ENCODE measurements at places on chromosomes 11 and 22. TPM values are rescaled to one million over a fixed set of nuclear protein-coding genes. Genes with fewer than 3 reads are reported as not detected.

The TMEM121B gene
- 10.0 TPM for total RNA-seq

The BLID gene
- total RNA-seq, result 3.6 TPM

The TBX1 gene
- 0.62 TPM for total RNA-seq

The OR5T2 gene
- total RNA-seq, result not detected

The EMID1 gene
- 31.8 TPM for total RNA-seq

The C1QTNF5 gene
- 4.2 TPM for total RNA-seq

The TAF10 gene
- total RNA-seq, result 15.3 TPM

The GRAMD1B gene
- total RNA-seq, result 59.9 TPM

The MMP27 gene
- total RNA-seq, result not detected

The CENATAC gene
- total RNA-seq, result 31.0 TPM

- no peak for DNase-seq
These were observed 660.8 kb downstream of the TBC1D22A start for GRCh38 chr22:47423266-47423665.

- no peak for DNase-seq
These were observed 1.2 kb upstream of the IGLL1 start for GRCh38 chr22:23581260-23581650.

- no peak for DNase-seq
These were observed 4.4 kb downstream of the TMEM121B start for GRCh38 chr22:17116572-17117330.

DNA sequence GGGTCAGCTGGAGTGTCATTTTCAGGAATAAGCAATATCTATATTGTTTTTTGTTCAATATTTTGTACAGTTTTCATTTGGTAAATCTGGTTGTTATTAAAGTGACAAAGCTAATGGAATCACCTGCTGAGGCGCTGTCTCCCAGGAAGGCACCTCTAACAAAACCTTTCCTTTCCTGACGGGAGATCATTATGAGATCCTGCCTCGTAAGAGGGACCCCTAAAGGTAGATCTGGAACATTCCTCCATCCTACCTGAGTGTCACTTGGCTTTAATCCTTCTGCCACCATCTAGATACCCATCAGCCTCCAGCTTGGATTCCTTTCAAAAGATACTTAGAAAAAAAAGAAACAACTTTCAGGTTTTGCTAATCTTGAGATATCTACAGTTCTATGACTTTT lies 157.7 kb downstream of the FAT3 start:
- no peak for DNase-seq

- DNase-seq, result no peak
These were observed 21.2 kb downstream of the RSF1 start for GRCh38 chr11:77799338-77799737.

- DNase-seq, result no peak
These were observed 272.7 kb upstream of the CADM1 start for GRCh38 chr11:115776916-115777315.

- no peak for DNase-seq
These were observed 987 bp upstream of the GRIK4 start for GRCh38 chr11:120510406-120511115.

DNA sequence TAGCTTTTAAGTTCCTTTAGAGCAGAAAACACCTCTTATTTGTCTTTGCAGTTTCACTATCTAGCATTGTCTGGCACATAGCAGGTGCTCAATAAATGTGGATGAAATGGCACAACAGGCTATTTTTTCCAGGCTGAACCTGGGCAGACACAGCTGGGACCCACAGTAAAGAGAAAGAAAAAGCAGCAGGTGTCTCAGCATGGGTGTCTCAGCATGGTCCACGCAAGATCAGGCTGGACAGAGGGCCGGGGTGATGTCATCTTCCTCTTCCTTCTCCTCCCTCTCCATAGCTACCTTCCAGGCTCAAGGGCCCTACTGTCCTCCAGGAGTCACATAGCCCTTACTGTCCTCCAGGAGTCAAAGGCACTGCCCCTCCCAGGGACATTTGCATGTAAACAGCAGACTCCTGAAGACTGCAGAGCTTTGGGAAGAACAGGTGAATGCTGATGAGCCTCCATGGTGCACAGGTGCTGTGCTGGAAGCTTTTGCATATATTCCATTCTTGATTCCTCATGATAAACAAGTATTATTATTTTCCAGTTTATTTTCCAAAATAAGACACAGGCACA lies 65.2 kb downstream of the DSCAML1 start:
- no peak for DNase-seq

- no peak for DNase-seq
These were observed 53.6 kb downstream of the DDX10 start for GRCh38 chr11:108718466-108718865.

DNA sequence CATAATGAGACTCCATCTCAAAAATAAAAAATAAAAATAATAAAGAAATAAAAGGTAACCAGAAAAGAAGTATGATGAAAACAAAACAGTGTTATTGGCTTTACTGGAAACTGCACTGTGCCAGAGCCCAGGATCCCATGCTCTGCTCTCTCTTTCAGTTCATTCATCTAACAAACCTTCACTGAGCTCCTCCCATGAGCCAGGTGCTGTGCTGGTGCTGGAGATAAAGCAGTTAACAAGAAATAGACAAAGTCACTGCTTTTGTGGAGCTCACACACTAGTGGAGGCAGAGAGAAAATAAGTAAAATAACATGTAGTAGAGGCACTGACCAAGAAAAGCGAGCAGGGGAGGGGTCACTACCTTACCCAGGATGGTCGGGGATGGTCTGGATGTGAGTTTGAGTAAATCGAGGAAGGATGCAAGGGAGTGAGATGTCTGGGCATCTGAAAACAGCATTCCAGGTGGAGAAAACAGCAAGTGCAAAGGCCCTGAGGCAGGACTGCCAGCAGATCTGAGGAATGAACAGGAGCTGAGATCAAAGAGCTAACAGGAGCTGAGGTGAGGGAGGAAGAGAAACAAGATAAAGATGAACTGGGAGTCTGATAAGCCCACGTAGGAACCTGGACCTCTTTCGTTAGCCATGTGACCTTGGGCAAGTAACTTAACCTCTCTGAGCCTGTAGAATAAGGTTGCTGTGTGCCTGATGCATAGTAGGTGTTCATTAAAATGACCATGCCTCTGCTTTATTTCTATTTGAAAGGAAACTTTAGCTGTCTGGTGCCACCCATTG lies 31.3 kb upstream of the CD82 start:
- DNase-seq, result no peak

DNA sequence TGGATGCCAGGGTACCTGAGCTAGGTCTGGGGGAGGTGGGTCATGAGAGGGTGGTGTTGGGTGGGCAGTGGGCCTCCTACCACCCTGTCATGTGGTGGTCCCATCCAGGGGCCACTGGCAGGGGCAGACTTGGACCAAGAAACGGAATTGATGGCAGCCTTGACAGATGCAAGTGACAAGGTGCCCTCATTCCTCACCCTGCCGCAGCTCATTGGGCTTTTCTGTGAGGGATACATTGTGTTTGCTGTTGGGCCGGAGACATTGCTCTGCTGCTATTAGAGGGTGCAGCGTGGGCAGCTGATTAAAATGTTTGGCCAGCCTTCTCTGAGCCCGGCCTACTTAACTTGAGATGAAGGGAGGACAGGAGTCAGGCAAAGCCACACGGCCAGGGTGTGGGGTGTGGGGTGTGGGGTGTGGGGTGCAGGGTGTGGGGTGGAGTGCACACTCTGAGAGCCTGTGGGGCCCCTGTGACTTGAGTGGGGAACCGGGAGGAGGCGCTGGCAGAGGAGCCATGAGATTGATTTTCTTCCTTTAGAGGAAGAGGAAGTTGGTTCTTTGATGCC lies 351.5 kb downstream of the TBC1D22A start:
- no peak for DNase-seq

GRCh38 chr22:20783844-20784723 lies 10.2 kb downstream of the SERPIND1 start:
- DNase-seq, result no peak

DNA sequence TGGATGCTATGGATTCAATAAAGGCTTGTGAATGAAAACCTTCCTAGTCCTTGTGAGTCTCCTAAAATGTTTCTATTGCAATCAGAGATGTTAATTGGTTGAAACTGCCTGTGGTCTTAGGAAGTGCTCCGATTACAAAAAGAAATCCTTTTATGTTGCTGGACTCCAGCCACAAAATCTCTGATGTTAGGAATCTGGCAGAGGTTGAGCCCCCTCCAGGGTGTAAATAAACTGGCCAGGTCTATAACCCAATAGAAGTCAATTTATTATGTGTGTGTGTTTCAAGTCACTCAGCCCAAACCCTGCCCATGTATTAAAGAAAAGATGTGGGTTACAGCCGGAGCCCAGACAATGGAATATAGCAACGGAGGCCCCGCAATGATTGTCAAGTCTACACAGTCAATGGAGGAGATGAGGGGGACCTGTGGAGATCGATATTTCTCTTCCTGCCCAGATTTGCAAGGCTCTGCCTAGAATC lies 218.1 kb upstream of the SORL1-AS1 start:
- DNase-seq, result no peak

DNA sequence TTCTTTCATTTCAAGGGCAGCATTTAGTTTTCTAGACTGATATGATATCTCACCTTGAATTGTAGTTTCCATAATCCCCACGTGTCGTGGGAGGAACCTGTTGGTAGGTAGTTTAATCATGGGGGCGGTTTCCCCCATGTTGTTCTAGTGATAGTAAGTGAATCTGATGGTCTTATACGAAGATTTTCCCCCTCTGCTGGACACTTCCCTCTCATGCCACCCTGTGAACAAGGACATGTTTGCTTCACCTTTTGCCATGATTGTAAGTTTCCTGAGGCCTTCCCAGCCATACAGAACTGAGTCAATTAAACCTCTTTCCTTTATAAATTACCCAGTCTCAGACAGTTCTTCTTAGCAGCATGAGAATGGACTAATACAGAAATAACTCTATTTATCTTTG lies 851.1 kb upstream of the FAT3 start:
- no peak for DNase-seq

DNA sequence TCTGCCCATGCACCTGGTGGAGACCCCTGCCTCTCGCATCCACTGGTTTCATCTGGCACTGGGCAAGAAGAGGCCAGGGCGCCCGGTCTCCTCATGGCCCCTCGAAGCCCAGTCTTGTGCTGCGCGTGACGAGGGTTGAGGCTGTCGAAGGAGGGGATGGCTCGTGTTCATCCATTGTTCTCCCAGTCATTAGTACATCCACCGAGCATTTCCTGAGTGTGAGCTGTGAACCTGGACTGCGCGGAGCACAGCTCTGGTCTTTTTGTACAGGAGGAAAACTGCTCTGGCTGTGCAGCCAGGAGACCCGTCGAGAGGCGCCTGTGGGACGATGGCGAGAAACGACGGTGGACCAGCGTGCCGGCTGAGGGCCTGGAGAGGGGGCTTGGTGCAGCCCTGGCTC lies 6.8 kb downstream of the CACNA1I start:
- DNase-seq, result no peak

GRCh38 chr22:35098921-35099320 lies 33.0 kb downstream of the ISX start:
- no peak for DNase-seq

- no peak for DNase-seq
These were observed 7.9 kb upstream of the SOX6 start for GRCh38 chr11:16364254-16364653.

DNA sequence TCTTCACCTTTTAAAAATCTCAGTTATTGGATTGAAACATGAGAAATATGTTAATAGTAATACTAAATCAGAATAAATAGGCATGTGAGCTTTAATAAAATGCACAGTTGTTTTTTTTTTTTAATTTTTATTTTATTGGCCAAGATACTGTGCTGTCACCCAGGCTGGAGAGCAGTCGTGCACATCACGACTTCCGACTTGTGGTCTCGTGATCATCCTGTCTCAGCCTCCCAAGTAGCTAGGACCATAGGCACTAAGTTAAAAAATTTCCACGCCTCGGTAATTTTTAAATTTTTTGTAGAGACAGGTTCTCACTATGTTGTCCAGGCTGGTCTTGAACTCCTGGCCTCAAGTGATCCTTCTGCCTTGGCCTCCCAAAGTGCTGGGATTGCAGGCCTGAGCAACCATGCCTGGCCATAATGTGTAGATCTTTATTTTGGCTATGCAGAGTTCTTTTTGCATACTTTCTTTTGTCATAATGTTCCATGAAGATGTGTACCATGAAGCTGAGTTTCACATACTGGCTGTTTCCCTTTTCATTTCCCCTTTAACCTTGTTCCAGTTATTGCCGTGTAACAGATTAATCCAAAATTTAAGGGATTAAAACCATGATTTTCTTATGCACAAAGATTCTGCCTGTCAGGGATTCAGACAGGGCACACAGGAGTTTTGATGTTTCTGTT lies 16.0 kb downstream of the CAPRIN1 start:
- DNase-seq, result no peak

GRCh38 chr11:94926698-94927237 lies 46.6 kb downstream of the CWC15 start:
- no peak for DNase-seq

- no peak for DNase-seq
These were observed 890 bp upstream of the ARFGAP3 start for GRCh38 chr22:42857845-42858481.

- no peak for DNase-seq
These were observed 5.1 kb downstream of the FAM118B start for GRCh38 chr11:126216526-126217305.

GRCh38 chr11:30210357-30210756 lies 20.5 kb upstream of the FSHB start:
- DNase-seq, result no peak

DNA sequence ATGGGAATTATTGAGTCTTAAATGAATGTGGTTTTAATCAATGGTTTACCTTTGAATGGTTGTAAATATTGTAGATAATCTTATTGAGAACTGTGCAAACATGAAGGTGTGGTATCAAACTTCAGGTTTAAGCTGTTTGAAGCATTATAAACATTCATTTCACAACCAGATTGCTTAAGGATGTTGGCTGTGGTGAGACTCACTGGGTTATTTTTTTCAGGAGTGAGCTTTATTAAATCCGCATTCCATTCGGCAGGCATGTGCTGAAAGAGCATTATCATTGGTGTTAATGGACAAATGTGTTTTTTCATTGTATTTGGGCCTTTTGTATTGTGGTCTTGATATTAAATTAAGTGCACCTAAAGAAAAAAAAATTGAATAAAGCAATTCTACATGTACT lies 9.7 kb downstream of the MMP3 start:
- no peak for DNase-seq

GRCh38 chr22:27443306-27443705 lies 358.2 kb downstream of the MN1 start:
- DNase-seq, result no peak

GRCh38 chr11:44585421-44585820 lies 20.0 kb downstream of the CD82 start:
- DNase-seq, result no peak

GRCh38 chr22:19576460-19577421 lies 52.5 kb upstream of the CLDN5 start:
- DNase-seq, result no peak

- peak; percentile 43 for DNase-seq
These were observed 55.5 kb downstream of the CLPB start for GRCh38 chr11:72378704-72379383.

All from occipital lobe (tissue), 3 donors.